SJSA1 (cell line): ENCODE measurements at places on chromosomes 4 and X. TPM values are rescaled to one million over a fixed set of nuclear protein-coding genes. Genes with fewer than 3 reads are reported as not detected.

- DNase-seq = no peak
These were observed 89.0 kb downstream of the SH3KBP1 start for GRCh38 chrX:19798423-19798822.

The ELF4 gene
- 20.4 and 26.7 TPM in 2 replicates for total RNA-seq

The PPP4R3C gene
- total RNA-seq = not detected in 2 replicates

DNA sequence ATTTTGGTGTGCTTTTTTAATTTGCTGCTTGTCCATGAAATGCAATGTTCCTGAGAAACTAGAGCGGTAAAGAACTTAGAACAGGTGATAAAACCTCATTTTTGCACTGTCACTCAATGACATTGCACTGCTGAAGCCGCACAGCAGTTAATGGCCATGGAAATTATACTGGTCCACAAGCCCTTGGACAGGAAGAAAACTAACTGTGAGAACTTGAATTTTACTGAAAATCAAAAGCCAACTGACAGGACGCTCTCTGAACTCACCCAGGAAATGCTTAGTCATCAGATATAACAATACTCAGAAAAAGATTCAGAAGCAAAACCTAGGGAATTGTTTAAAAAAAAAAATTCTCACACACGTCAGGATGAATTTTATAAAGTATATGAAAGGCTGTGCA is 246.4 kb upstream of the SLC7A11 start:
- no peak for DNase-seq

DNA sequence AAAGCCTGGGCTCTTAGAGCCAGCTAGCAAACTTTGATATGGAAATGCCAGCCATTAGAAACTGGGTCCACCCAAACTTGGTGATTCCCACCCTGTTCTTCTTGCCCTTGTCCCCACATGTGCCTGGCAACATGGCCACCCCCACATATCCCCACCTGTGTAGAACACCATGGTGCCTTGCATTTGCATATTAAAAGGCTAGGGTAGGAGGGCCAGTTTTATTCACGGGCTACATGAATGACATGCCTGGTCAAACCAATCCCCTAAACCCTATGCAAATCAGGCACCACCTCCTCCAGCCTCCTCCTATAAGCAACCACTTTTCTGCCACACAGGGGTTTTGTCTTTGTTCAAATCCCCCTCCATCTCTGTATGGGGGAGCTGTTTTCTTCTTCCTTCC is 104.9 kb downstream of the CLNK start:
- no peak for DNase-seq

- DNase-seq = no peak
These were observed 347.2 kb upstream of the DDX53 start for GRCh38 chrX:22652596-22652995.
